ENCODE measurements at places on chromosomes 12 and 14.

DNA sequence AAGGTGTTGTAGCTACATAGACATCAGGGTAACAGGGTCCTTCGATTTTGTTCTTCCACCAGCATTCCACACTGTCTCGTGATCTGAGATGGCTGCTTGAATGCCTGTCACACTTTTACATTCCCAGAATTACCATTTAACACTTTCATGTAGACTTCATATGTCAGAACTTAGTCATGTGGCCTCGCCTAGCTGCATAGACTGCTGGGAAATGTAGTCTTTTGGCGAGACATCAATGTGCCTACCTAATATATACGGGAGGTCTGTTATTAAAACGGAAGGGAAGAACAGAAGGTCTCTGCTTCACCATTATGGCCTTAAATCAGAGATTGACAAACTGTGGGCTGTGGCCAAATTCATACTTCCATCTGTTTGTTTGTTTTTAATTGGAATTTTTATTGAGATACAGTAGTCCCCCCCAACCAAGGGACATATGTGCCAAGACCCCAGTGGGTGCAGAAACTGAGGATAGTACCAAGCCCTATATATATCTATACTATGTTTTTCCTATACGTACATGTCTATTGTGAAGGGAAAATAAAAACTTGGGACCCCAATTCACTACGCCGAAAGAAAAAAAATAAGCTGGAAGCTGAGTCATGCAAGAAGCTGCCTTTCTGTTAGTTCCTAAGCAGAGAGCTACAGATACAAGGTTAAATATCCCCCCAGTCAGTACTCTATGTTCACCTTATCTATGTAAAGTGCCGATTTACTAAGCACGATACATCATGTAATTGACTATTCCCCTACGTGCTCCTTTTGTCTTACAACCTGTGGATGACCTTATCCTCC is 11.3 kb upstream of the HRK start:
- no peak for DNase-seq

DNA sequence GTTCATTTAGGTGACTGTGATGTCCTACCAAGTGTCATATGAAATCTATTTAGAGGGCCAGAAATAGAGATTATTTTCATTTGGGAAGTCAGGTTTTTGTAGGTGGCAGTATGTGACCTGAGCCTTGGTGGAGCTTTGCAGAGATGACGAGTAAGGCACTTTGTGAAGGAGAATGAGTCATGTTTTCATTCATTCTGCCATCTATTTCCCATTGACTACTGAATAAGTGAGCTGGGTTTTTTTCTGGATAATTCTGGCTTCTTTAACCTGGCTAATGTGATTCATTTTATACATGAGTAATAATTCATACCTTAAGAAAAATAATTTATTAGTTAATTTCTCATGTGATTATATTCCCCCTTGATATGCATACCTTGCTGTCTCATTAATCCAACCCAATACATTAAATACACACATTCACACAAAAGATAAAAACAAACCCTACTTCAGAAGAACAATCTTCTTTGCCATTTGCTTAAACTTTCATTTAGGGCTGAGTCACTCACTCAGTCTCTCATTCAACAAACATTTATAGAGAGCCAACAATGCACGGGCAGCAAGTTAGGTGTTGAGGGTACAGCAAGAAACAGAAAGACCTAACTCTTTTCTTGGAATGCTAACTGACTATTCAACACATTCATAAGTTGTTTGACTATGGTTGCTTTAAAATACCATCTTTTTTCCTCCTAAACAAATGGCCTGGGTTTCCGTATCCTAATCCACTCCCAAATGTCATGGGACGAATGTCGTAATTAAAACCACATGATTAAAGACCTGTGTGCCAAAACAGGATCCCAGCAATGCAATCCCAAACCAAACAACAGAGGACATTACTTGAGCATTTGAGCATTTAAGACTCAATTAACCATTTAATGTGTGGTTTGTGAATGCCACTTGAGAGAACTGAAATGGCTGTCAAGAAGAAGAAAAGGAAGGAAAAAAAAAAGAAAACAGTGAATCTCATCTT is 78.0 kb downstream of the KITLG start:
- no peak for DNase-seq

DNA sequence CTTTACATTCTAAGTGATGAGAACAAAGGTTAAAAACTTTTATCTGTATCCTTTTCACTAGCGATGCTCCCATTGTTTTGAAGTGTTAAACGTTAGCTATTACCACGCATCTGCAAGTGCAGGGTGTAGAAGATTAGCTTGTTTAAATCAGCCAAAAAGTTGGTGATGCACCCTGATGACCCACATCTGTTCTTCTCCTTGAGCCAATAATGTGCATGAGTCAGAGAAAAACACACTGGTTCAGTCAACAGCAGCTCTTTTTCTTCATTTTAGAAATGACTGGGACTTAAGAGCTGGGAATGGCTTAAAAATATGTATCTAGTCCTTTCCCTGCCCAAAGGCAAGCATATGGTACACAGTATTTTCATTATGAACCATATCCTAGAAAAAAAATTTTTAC is 323.5 kb upstream of the PDE3A start:
- no peak for DNase-seq

GRCh38 chr14:98944989-98945388 is 327.0 kb downstream of the BCL11B start:
- no peak for DNase-seq

DNA sequence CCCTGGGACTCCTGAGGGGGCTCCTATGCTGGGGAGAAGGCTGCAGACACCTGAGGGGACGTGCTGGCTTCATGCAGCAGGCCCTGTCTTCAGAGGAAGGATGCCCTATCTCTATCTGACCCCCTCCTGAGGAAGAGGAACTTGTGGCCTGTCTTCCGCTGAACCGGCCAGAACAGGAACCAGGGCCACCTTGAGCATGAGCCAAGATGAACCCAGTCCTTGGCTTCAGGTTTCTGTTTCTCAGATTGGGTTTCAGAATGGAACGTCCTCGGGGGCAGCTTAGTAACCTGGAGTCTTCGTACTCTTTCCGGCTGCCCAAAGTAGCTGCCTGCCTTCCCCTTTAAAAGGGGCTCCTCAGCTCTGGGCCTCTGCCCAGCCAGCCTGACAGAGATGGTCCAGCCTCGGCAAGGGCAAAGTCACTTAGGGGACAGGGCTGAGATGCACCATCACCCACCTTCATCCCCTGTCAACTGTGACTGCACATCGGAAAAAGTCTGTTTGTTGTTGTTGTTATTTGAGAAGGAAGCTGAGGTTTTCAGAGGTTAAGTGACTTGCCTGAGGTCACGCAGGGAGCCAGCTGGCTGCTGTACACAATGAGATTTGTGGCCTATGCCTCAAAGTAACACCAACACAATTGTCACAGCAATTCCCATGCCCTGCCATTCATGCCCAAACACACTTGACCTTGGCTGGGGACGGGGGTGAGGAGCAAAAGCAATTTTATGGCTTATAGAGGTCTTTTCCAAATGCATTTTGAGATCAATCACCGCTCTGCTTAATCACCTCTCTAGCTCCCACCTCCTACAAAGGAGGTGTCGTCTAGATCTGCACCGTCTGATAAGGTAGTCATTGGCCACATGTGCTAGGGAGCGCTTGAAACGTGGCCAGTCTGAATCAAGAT is 13.4 kb downstream of the ASB2 start:
- peak; percentile 28 for DNase-seq

DNA sequence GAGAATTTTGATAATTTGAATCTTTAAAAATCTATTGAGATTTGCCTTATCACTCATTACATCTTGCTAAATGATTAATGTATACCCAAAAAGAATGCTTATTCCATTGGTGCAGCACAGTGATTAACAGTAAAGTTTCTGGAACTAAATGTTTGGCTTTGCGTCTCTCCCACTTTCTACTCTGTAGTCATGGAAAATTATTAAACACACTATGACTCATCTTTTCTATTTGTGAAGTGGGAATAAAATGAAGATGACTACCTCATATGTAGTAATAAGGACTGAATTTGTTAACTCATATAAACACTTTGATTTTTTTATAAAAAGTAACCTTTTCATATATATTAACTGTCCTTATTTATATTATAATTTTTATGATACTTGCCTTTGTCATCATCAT is 118.1 kb downstream of the RERGL start:
- no peak for DNase-seq

DNA sequence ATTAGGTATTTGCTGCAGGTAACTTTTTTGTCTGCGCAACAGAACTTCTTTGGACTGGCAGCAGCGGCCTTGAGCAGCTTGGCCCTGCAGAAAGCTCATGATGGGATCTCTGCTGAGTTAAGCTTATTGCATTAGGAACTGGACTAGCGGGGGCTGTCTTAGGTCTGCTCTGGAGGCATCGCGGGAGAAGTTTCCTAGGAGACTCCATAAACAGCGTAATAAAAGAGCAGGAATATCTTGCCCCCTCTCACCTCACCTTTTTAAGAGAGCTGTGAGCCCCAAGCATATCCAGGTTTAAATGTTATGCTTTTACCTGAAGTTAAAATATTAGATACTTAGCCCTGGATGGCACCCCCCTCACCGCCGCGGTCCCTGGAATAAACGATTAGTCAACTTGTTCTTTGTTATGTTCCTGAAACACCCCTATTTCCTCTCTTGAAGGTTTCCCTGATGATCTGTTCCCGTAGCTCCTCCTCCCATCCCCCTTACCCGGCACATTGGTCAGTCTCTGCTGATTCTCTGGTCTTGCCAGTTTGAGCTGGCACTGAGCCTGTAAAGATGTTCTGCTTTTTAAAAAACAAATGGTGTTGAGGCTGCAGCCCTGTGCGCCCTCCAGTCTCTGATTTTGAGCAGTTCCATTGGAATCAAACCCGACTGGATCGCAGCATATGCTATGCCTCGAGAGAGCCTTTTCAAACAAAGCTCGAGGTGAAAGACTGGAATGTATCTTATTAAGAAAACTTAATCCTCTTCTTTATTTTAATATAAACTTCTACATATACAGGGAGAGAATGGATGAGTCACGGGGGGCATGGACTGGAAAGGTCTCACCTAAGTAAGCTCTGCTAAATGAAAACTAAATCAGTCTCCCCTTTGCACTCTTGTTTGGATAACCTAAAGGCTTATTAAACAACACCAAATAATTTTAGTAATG is 1.9 kb downstream of the MLXIP start:
- DNase-seq, result no peak

GRCh38 chr12:28209782-28210181 is 19.5 kb downstream of the CCDC91 start:
- no peak for DNase-seq

DNA sequence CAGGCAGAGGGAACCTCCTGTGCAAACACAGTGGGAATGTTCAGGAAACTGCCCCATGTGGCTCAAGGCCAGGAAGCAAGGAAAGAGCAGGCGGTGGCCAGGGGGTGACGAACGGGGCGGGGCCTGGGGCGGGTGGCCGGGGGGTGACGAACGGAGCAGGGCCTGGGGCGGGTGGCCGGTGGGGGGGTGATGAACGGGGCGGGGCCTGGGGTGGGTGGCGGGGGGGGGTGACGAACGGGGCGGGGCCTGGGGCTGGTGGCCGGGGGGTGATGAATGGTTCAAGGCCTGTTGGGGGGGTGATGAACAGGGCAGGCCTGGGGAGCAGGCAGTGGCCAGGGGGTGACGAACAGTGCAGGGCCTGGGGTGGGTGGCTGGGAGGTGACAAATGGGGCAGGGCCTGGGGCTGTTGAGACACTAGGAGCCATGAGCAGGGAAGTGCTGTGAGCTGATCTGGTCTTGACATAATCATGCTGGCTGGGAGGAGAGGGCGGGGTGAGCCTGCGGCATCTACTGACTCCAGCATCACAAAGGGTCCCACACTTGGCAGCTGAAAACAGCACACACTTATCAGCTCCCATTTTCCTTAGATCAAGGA is 62.7 kb upstream of the FBRSL1 start:
- no peak for DNase-seq

- no peak for DNase-seq
Measured at GRCh38 chr14:104339829-104340228, 201.4 kb downstream of the KIF26A start.

GRCh38 chr14:105026033-105026785 is 5.3 kb upstream of the CDCA4 start:
- no peak for DNase-seq

- DNase-seq, result no peak
Measured at GRCh38 chr12:32906399-32907165, 10.0 kb upstream of the PKP2 start.

DNA sequence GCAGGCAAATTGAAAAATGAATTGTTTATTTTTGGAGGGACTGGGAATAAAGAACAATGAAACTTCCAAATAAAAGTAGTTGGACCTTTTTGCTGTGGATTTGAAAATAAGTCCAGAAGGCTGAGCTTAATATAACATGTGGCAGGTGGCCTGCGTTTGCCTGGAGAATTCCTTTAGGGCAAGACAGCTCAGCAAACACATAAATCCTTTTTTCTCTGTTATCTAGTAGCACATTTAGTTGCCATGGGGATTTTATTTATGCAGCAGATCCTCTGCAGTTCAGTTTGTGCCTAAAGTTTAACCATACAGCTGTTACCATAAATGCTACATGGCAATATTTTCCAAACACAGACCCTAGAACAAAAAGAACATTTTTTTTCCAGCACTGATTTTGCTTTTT is 180.0 kb downstream of the NPAS3 start:
- no peak for DNase-seq

DNA sequence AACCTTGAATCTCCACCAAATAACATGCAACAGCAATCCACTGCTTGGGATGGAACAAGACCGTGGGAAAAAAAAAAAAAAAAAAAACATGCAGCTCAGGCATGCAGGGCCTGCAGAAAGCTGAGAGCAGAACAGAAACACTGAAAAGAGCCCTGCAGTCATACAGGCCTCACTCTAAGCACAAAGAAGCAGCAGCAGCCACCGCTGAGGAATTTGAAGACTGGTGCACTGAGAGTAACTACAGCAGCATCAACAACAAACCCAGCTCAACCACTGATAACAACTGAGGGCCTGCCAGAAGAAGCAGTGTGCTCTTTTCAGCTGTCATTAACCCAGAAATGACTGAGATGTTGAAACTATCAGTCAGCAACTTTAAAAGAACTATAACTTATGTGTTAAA is 354.7 kb upstream of the TMTC1 start:
- DNase-seq, result no peak

DNA sequence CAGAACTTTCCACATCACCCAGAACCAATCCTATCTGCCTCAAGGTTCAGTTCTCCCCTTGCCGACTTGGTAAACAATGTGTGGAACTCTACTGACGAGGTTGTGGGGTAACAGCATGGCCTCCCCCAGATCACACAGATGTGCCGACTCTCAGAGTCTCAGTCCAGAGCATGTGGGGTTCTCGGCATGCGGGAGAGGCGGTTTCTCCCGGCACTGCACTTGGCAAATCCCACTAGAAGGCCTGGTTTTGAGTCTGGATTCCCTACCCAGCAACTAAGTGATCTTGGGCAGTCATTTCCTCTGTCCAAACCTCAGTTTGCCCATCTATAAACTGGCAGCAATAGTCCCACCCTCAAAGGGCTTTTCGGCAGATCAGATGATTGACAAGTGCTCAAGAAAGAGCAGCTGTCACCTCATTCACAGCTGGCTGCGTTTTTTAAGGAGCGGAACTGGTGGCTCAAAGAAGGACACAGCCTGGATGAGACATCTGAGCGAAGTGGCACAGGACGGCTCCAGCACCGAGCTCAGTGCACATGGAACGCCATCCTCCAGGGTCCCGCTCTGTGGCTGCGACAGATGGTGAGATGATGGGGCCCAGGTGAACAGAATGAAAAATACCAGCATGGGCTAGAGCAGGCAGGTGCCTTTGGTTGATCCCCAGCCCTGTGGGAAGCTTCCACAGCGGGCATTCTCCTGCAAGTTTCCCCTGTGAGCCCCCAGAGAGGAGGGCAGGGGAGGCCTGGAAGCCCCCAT is 7.3 kb downstream of the TESC start:
- DNase-seq, result no peak

GRCh38 chr12:130775953-130776856 is 60.1 kb upstream of the RIMBP2 start:
- no peak for DNase-seq
